ENCODE measurements at places on chromosomes 2 and 18. TPM values are rescaled to one million over a fixed set of nuclear protein-coding genes. Genes with fewer than 3 reads are reported as not detected.

Gene TUBB8B
- not detected for total RNA-seq

Gene ZC3H6
- total RNA-seq = 5.1 TPM

Gene CFC1
- not detected for total RNA-seq

Gene KCNG2
- 0.19 TPM for total RNA-seq

Gene LONRF2
- total RNA-seq = under 0.01 TPM

Gene AOX1
- total RNA-seq = 96.4 TPM
